T follicular helper cell (primary cell): ENCODE measurements at places on chromosomes 12 and 14.

GRCh38 chr12:17802657-17803641 lies 287.0 kb downstream of the RERGL start:
- no peak for DNase-seq

DNA sequence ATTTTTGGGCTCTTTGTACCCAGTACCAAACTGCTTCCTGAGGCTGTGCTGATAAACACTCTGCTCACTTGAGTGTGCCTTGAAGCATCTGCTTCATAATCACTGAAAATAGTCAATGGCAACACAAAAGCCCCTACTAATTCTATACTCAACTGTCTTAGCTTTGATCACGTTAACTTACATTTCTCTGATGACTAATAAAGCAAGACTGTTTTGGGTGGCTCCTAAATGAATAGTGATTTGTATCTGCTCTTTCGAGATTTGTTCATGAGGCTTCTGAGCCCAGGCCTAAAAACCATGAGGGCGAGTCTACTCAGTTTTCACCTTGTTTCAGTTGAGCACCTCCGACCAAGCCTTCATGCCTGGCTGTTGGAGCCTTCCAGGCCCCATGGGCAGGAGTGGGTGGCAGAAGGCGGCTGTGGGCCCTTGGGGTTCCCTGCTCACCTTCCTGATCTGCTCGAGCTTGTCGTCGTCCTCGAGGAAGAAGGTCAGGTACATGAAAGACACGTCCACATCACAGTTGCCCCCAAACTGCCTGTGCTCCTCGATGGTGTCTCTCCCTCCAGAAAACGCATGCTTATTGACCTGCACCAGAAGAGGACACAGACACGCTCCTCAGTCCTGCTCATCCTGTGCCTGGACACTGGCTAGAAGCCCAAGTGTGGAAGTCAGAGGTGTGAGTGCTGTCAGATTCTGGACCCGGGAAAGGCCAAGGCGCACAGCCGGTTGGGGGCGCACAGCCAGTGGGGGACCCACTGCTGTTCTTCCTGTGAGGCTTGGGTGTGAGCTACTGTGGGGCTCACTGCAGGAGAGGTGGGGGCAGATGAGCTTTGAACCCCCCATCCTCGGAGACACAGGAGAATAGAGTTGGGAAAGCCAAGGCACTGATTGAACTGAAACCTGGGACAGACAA lies 13.7 kb downstream of the SLC25A47 start:
- DNase-seq, result no peak

GRCh38 chr12:30985814-30986452 lies 59.4 kb downstream of the TSPAN11 start:
- no peak for DNase-seq

GRCh38 chr14:52175982-52176502 lies 91.5 kb upstream of the PTGDR start:
- no peak for DNase-seq

DNA sequence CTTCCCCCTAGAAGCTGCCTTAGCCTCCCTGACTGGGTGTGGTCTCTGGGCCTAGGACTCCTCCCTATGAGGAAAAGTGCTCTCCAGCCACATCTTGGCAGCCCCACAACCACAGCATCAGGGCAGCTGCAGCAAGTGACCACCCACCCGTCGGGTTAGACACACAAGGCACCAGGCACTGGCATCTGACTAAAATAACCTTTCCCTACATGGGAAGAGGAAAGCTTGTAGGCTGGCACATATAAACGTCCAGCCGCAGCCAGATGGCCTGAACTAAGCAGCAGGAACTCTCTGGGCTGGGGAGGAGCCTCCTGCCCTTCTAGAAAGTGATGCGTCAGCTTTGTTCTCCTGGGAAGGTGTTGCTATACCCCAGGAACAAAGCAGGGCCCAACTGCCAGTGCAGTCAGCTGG lies 328.7 kb downstream of the DPF3 start:
- no peak for DNase-seq

GRCh38 chr14:95495538-95496025 lies 20.9 kb downstream of the SYNE3 start:
- DNase-seq, result no peak

DNA sequence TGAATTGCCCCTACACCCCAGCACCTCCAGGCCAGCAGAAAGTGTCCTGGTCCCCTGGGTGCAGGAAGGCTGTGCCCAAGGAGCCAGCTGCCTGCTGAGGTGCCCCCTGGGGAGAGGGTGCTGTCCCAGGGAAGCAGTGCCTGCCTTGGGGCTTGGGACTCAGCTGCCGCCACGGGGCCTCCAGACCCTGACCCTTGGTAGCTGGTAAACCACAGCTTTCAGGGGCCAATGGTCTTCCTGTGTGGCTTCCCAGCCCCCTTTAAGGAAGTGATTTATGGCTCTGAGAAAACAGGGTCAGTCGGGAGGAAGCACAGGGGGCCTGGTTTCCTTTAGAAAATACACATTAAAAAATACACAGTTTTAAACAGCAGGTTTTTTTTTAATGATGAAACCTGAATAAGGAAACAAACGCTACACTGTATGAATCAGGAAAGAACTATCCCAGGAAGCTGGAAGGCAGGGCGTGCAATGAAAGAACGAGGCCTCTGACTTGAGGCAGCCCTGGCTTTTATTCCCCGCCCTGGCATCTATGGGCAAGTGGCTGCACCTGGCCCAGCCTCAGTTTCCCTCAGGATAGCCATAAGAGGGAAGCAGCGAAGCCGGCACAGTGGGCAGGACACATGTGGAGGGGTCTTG lies 40.6 kb upstream of the EML1 start:
- DNase-seq, result no peak

DNA sequence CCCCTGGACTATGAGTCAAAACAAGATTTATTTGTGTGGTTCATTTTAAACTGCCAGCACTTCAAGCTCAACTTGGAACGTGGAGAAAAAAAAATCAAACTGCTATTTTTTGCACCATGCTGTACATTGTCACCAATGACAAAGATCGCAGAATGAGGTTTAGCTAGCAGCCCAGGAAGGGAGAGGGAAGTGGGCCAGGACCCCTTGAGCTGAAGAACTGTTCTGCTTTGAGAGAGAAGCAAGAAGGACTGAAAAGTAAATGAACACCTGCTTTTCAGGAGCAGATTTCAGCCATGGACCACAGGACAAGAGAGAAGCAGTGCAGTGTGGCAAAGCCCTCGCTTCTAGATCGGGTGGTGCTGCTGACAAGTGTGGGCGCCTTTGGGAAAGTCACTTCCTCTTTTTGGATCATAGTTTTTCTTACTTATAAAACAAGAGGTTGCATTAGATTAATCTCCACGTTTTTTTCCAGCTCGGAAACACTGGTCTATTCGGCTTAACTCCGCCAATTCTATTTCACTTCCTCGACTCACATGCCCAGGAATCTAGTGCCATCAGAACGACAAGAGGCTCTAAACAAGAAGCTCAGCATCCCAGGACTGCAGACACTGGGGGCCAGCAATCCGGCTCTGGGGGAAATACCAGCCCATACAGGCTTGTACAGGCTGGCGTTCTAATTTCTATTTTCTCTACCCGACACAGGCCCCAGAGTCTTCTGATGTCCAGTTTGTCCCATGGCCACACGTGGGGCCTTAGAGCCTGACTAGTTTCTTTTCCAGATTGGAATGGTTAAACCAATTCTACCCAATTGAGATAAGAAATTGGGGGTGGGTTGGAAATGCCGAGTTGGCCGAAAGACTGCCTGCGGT lies 129.9 kb downstream of the CRACR2A start:
- DNase-seq, result no peak
